ENCODE measurements at places on chromosomes 16 and 17.
A peak's percentile ranks its signal among the peaks of the same experiment; 100 is the strongest.

DNA sequence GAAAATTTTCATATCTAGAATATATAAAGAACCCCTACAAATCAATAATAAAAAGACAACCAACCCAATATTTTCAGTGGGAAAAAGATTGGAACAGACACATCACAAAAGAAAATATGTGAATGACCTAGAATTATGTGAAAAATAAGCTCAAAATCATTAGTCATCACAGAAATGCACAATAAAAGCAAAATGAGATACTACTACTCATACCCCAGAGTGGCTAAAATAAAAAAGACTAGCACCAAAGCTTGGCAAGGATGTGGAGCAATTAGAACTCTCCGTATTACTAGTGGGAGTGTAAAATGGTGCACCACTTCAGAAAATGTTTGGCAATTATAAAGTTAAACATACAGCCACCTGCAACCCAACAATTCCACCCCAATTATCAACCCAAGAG, 48.0 kb upstream of the CDH5 start:
- ATAC-seq: no peak

GRCh38 chr17:4807605-4808377, 839 bp downstream of the PLD2 start:
- no peak for ATAC-seq

GRCh38 chr17:64572682-64573154, 65.9 kb downstream of the CEP95 start:
- ATAC-seq: peak; percentile 72

DNA sequence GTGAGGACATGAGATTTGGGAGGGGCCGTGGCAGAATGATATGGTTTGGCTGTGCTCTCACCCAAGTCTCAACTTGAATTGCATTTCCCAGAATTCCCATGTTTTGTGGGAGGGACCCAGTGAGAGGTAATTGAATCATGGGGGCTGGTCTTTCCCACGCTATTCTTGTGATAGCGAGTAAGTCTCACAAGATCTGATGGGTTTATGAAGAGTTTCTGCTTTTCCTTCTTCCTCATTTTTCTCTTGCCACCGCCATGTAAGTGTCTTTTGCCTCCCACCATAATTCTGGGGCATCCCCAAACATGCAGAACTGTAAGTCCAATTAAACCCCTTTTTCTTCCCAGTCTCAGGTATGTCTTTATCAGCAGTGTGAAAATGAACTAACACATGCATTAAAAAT, 40.6 kb downstream of the CCT6B start:
- no peak for ATAC-seq

- ATAC-seq: no peak
Measured at GRCh38 chr16:20441191-20441590, 10.1 kb upstream of the ACSM2A start.

Data from gastroesophageal sphincter (tissue), 4 donors.